ENCODE measurements at places on chromosomes 1 and 21.

DNA sequence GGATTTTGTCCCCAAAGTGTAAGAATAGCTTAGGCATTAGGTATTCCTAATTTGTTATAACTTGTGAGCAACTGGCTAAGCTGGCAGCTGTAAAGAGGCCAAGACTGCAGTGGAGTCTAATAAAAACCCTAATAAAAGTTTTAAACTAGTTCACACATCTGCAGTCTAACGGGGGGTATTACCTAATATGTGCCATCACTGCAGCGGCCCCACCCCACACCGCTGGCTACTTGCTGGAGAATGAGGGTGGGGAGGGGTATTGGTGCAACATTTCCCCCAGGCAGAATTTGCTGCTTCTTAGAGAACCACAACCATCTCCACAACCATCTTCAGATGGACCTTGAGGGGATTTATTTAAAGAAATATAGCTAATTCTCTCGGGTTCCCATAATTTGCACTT is 135.0 kb downstream of the ZC3H11B start:
- no peak for DNase-seq

- DNase-seq: no peak
Observed at GRCh38 chr21:37631319-37632117, 264.9 kb downstream of the DYRK1A start.

DNA sequence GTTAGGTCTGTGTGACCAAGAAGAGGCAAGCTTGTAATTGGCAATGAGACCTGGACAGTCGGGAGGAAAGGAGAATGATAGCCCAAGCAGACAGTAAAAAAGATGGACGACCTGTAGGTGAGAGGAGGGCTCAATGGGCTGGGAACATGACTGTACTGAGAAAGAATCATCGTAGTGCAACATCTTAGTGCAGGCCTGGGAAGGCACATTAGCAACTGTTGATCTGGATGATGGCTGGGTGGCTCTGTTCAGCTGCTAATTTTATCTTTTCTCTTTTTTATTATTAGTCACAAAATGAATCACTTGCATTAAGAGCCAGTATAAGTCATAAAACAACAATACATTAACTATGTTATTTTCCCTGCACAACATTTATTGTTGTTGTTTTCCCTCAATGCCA is 32.9 kb downstream of the IFI44 start:
- no peak for DNase-seq

DNA sequence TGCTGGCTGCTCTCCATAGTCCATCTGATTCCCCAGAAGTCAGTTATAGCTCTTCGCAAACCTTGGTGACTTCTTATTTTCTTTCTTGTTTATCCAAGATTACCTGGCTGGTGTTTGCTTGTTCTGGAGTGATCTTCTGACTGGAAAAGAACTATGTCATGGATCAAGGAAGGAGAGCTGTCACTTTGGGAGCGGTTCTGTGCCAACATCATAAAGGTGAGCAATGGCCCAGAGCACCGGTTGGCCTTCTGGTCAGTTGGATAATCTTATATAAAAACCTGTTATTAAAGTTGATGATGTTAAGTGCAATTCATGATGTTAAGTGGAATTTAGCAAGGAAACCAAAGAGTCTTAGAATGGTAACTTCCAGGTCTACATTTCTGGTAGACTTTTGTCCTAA is 672 bp downstream of the DHDDS start:
- no peak for DNase-seq

- no peak for DNase-seq
Observed at GRCh38 chr1:48738356-48738755, 38.3 kb downstream of the BEND5 start.

GRCh38 chr1:86546787-86547221 is at the start of gene CLCA4:
TSS of gene CLCA4 (plus strand) at chr1:86547078. CDS start at chr1:86547120, 42 bp downstream.
- DNase-seq: no peak

DNA sequence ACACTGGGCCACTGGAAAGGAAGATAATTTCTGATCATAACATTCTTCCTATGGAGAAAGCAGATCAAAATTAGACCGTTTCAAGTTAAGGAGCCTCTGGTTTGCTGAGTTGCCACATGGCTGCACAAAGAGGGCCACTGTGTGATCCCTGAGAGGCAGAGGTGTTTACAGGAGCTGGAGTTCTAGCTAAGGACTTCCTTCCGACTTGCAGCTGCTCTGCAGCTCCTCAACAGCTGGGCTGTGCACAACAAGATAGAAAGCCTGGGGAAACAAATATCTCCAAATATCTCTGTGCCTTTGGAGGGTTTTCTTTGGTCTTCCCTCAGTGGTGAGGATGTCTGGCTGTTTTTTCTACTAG is 26.8 kb downstream of the GADD45A start:
- no peak for DNase-seq
